CD4-positive, CD25-positive, alpha-beta regulatory T cell (primary cell): ENCODE measurements at places on chromosomes 7 and 10.

DNA sequence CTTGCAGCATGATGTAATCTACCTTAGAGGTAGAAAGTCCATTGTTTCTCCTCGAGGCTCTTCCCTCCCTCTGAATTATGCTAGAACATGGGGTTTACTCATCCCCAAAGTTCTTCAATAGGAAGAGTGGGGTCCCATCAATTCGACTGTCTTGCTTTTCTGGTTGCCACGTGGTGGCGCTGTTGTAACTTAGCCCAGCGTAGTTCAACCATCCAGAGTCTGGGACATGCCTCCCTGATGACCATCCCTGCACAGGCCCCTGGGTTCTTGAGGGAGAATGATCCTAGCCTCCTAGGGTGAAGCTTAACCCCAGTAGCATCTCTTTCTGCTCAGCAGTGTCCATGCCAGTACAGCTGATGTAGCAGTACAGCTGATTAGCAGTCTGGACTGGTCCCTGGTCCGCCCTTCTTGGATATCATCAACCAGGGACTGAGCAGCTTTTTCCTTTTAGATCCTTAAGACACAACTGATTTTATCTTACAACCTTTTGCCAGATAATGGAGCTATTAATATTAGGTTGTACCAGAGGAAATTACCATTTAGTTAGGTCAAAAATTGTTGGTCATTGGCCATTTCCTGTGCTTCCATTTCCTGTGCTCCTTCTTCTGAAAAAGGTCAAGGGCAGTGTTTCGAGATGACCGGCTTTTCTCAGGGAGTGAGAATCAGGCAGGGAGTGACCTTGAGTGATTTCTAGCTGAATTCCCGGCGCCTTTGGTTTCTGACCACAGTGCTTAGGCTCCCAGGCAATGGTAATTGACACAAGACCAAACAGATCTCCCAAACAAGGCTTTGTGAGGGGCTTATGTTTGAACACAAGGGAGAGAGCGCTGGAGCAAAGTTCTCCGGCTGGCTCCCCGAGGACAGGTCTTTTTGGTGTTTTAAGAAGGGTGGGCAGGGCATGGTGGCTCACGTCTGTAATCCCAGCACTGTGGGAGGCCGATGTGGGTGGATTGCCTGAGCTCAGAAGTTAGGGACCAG is 65.4 kb downstream of the TACC2 start:
- DNase-seq: no peak

GRCh38 chr7:118311121-118311836 is 86.8 kb downstream of the ANKRD7 start:
- no peak for DNase-seq

GRCh38 chr10:82674036-82674435 is 799.0 kb downstream of the NRG3 start:
- no peak for DNase-seq

DNA sequence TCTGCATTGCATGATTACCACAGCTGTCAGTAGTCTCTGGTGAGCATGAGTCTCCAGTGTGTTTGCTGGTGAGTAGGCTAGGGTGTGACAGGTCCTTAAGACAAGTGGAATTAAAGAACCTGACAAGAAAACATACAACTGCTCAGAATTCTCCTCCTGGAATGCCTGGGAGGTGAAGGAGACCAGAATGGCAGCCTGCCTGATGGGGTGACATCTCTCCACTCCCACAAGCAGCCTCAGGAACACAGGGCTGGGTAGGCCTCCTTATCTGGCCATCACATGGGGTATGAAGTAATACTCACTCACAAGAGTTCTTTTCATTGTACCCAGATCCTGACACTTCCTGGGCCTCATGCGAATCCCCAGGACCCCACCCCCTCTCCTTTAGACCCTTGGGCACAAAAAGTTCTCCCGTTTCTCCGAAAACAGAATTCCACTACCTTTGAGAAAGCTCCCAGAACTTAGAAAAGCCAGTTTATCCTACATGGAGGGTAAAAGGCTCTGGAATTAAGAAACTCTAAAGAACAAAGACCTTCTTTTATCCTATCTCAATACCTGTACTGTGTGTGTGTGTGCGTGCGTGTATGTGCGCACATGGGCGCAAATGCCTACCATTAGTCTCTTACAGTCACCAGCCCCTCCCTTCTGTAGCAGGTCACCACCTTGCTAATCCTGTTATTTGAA is 33.4 kb upstream of the C1GALT1 start:
- no peak for DNase-seq

GRCh38 chr7:29977886-29978651 is 11.5 kb downstream of the SCRN1 start:
- no peak for DNase-seq

DNA sequence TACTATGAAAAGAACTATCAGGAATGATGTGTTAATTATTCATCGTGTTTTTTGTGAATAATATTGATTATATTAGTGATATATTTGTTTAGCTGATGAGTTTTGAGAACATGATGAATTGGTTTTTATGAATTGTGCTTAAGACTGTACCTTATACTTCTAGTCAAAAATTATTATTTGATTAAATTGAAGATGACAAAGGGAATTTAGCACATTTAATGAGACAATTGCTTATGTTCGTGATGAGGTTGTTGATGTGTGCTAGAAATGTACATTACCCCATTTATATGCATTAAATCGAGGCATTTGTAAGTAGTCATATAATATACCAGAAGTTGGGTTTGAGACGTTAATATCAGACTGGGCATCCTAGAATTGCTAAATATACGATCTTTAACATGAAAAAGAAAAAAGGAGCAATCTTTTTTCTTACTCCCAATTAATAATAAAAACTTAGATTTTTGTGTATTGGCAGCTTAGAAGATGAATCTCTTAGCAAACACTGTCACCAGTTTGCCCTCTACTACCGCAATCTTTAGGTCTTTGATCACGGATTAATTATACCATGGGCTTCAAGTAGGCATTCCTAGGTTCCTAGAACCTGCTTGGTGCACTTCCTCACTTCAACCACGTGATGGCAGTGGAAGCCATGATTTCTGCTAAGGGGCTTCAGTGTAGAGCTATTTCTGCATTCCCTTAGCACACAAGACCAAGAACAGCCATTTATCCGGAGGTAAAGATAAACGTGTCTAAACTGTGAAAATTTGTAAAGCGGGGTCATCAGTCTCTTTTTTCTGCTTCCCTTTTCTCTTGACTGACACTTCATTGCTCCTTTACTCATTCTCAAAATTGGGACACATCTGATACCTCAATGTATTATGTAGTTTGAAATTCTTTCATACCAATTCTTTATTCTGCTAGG is 1.6 kb downstream of the KLHDC10 start:
- peak; percentile 56 for DNase-seq

- DNase-seq: no peak
Measured at GRCh38 chr7:148058092-148058491, 532.5 kb upstream of the C7orf33 start.

- DNase-seq: no peak
Measured at GRCh38 chr7:16811551-16811950, 6.8 kb upstream of the AGR2 start.

DNA sequence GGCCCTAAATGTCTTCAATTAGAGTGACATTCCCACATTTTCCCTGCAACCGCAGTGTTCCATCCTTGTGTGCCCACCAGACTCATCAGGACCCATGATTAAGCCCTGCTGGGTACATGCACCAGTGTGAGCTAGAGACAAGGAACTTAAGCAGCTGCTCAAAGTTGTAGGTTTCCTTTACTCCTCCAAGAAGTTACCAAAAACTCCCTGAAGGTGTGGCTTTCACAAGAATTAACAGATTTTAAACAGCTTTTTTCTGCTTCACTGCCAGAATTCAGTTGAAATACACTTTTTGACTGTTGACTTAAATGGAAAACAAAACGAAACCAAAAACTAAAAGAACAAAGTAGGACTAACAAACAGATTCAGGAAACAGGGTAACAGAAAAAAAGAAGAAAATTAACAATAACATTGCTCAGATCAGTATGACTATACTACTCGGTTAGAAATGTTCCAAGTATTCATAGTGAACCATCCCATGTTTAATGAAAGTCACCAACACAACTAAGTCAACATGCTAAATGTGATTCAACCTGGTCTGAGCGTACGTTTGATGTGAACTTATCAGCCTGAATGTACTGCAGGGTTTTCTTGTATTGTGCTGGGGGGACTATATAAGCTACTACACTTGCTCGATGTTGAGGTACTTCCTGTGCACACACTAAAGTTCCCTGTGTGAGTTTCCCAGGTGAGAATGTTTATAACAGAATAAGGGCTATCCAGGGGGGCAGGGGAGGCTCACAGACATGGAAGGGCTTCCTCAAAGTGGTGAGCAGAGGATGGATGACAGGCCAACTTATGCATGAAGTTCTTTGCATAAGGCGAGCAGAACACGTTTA is 22.2 kb downstream of the SLC37A3 start:
- DNase-seq: peak; percentile 93

- no peak for DNase-seq
Measured at GRCh38 chr10:121754666-121755065, 156.4 kb upstream of the FGFR2 start.

DNA sequence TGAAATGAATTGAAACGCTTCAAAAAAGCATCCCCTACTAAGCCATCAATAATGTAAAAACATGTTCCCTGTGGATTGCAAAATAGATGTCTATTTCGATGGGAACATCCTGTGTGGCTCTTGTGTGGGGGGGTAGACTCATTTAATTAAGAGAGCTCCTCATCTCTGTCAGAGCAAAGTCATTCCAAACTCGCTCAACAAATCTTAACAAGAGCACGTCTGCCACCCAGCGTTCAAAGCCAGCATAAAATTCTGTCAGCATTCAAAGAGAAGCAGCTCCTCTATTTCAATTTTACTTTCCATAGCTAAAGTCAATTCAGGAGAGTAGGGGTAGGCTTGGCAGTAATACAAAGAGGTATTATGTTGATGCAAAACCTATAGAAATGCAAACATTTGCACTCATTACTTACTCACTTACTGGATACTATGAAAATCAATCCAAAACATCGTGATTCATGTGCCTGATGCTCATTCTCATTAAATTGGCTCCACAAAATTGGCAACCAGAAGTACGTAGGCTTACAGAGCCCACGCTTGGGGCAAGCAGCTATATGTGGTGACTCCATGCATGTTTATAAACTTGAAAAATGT is 114.9 kb downstream of the IPMK start:
- peak; percentile 39 for DNase-seq

DNA sequence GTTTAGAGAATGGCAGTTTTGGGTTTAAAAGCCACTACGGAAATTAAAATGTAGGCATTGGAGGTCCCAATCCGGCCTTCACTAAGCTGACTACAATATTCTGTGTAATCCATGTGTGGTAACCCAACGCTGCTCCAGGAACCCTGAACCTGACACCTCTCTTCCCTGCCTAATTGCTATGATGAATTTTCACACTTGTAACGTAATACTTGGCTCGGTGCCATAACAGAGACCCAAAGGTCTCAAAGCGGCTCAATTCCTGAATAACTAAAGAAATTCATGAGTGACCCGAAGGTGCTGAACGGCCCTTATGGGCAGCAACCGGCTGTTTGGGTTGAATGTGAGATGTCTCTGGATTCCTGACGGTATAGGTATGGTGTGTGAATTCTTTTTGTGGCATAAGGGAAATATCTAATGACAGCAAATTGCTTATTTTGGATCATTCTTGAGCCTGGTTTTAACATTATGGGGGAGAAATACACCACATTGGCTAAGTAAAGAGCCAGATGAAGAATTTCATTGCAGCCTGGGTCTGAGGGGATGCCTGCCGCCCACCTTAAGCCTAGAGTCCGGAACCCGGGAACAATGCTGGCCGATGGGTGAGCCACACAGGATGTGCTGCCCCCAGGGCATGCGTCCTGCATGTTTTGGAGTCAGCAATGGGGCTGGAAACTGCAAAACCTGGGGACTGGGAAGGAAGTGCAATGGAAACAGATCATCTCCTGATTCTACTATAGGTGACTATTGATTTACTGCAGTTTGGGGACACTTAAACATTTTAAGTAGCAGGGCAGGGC is 69.7 kb upstream of the FZD8 start:
- no peak for DNase-seq

- DNase-seq: no peak
Measured at GRCh38 chr10:63120554-63120953, 12.6 kb upstream of the NRBF2 start.

- peak; percentile 10 for DNase-seq
Measured at GRCh38 chr7:13104128-13104527, 416.7 kb downstream of the ARL4A start.

DNA sequence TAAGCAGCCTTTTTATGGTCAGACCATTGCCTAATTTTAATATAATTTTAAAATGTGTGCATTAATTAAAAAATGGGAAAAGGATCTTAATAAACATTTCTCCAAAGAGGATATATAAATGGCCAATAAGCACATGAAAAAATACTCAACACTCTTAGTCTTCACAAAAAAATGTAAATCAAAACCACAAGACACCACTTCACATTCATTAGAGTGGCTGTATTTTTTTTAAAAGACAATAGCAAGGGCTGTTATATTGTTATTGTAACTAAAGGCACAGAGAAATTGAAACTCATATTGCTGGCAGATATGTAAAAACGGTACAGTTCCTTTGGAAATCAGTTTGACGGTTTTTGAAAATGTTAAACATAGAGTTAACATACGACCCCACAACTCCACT is 3.2 kb upstream of the CROT start:
- no peak for DNase-seq

GRCh38 chr7:66629222-66630062 is 761 bp downstream of the KCTD7 start:
- no peak for DNase-seq

DNA sequence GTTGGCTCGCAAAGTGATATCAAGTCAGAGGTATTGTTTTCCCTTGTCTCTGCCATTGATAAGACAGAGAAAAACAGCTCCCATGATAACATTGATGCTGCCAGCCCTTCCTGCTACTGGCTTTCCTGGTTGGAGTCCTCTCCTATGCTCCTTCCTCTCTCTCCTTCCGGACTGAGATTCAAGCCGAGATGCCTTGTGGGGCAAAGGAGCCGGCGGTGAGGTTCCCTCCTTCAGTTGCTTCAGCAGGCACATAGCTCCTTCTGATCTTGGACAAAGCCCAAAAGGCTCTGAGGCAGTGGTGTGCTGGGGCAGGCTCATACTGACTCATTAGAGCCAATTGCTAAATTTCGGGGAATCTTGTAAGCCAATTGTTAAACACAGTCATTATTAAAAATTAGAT is 8.8 kb upstream of the ZCCHC24 start:
- DNase-seq: no peak

DNA sequence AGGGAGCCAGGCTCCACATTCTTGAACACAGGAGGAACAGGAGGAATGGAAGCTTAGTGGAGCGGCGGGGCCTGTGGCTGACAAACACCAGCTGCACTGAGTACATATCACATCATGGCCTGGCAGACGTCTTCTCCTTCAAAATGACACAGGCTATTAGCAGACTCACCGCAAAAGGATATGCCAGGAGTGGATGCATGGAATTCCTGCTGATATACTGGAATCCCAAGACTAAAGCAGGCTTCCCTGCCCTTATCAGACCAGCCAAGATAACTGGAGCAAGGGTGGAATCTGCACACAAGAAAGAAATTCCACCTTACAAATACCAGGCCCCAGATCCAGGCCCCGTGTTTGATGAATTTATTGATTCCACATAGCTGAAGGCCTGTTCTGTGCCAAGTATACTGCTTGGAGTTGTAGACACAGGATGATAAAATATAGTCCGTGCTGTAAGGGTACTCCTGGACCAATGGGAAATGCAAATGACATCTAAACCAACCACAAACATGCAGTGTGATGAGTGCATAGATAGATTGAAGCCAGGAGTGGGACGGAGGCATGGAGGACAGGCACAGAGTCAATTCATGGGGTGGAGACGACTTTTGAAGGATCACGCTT is 480.5 kb upstream of the ZMIZ1 start:
- DNase-seq: no peak

GRCh38 chr7:3559278-3559677 is 258.2 kb downstream of the SDK1 start:
- no peak for DNase-seq
